ENCODE measurements at places on chromosomes 3 and 15.

DNA sequence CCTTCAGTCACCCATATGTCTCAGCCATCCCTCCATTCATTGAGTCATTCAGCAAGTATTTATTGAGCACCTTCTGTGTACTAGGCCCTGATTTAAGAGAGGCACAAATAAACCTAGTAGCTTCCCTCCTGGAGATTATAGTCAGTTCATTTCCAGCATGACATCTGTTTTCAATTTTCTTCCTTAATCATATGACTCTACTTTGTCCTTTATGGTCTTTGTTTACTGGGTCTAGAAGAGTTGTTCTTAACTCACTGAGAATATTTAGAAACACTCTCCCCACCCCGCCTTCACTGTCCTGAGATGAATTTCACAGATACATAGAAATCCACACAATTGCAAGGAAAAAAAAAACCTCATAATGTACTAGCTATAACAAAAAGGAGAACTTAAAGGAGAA lies 44.8 kb upstream of the ADAMTS9 start:
- no peak for DNase-seq

DNA sequence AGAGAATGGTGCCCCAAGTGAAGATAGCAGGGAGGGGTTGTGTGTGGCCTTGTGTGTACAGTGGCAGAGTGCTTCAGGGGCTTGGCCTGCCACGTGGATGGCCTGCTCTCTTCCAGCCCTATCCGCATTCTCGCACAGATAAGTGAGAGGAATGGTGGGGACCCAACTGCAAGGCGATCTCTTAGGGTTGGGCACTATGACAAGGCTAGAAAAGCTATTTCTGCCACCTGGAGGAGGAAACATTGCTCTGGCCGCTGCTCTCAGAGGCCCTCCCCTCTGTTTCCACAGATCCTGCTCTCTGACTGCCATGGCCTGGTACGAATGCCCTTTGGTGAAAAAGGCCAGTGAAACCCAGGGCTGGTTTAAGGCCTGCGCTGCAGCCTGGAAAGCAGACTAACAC lies 20.6 kb downstream of the EEFSEC start:
- no peak for DNase-seq

DNA sequence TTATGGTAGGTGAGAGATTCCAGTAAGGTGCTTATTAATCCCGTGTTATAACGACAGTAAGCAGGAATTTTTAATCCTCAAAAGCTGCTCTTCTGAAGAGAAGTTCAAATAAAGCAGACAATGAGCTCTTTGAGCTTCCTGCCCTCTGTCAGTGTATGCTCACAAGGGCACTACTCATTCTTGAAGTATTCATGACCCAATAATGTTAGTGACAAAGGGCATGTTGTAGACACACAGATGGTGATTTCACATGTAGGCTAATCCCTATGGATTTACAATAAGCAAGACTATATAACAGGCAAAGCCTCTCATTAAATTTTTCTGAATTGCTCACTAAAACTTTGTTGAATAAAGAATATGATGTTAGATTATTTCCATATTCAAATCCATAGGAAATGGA lies 578.6 kb downstream of the RSL24D1 start:
- peak; percentile 38 for DNase-seq

GRCh38 chr3:33428734-33429133 lies 11.5 kb downstream of the UBP1 start:
- DNase-seq: no peak

- DNase-seq: no peak
Observed at GRCh38 chr15:33438396-33438795, 127.6 kb downstream of the RYR3 start.

GRCh38 chr3:171979081-171979480 lies 60.3 kb upstream of the FNDC3B start:
- no peak for DNase-seq

- no peak for DNase-seq
Observed at GRCh38 chr15:52683580-52683979, 4.4 kb upstream of the ATOSA start.

GRCh38 chr3:100902572-100902971 lies 90.6 kb downstream of the ABI3BP start:
- no peak for DNase-seq

DNA sequence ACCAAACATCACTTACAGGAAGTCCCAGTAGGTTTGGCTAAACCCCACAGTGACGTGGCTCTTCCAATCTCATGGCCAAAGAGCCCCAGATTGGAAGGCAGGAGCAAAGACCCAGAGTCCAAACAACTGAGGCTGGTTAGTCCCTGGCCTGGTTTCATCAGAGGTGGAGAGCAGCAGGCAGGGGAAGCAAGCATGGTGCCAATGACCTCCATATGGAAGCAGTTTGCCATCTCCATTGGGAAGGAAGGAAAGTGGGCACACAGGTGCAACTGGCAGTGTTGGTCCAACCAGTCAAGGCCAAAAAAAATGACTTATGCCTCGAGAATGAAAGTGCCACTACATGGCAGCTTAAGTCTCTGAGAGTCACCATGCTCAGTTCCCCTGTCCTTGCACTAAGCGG lies 175.9 kb downstream of the NTRK3 start:
- no peak for DNase-seq

- DNase-seq: no peak
Observed at GRCh38 chr3:195003893-195004289, 267.1 kb downstream of the XXYLT1 start.

GRCh38 chr3:139434764-139435307 lies 41.5 kb downstream of the RBP2 start:
- no peak for DNase-seq

- DNase-seq: no peak
Observed at GRCh38 chr3:112339609-112340008, 6.7 kb downstream of the CD200 start.

DNA sequence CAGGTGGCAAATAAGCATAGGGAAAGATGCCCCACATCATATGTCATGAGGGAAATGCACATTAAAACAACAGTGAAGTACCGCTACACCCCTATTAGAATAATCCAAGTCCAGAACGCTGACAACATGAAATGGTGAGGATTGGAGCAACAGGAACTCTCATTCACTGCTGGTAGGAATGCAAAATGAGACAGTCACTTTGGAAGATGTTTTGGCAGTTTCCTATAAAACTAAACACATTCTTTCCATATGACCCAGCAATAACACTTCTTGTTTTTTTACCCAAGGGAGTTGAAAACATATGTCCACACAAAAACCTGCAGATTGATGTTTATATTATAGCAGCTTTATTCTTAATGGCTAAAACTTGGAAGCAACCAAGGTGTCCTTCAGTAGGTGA lies 116.4 kb upstream of the TOPAZ1 start:
- DNase-seq: no peak

DNA sequence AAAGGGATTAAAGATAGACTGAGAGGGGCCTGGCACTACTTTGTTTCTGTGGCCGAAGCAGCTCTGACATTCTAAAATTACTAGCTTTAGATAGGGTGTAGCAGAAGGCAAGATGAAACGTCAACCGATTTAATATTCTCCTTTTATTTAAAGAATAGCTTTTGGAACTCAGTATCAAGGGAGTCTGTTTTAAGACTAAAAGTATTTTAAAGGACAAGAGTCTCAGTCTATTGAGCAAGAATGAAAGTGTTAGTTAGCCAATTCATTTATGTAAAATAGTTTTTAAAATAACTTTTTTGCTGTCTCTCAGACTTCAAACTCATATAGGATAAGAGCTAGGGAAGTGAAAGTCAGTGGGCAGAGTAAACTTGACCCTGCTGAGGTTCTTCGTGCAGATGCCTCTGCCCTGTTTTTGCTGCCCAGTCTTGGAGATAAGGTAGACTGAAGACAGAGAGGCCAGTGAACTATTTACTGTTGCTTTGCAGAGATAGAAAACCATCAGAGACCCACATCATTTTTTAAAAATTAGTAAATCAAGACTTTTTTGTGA lies 1090.9 kb downstream of the ROBO2 start:
- no peak for DNase-seq

GRCh38 chr3:99388780-99389179 lies 249.6 kb upstream of the COL8A1 start:
- no peak for DNase-seq

DNA sequence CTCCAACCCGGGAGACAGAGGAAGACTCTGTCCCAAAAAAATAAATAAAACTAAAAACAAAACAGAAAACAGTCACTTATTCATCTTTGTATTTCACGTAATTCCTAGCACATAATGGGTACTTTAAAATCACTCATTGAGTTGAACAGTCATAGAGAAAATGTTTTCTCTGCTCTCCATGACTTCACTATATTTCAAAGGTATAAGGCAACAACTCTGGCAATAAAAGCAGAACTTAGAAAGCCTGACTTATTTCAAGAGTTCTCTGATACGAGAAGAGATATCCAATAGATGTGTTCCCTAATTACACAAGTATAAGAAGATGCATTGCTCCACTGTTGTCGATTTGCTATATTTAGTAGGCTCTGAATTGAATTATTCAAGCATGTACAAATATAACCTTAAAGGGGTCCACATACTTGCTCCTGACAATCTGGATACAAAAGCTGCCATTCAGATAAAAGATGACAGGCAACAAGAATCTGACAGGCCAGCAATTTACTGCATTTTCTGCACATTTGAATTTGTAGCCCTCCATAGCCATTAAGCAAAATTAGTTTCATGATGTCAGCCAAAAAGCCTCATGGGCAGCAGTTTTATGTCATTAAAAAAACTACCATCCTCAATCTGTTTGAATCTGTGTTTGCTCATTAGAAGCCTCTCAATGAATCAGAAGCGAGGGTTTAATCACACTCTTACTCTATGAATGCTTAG lies 47.9 kb downstream of the PEAK1 start:
- DNase-seq: no peak

DNA sequence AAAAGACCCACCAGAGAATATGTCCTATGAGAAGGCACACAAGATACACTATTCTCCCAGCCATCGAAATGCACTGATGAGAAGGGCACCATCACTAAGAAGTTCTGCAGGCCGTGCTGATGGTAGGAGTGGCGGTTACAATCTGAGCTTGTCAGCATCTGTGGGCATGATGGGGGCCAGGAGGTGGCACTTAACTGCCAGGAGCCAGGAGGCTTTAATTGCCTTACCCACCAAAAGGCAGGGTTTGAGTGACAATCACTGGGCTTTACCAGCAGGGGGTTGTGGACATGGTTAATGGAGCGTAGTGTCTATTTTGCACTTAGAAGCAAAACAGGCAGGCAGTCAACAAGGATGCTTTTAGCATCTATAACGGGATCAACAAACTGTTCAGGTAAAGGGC lies 16.0 kb upstream of the SQOR start:
- DNase-seq: peak; percentile 66

DNA sequence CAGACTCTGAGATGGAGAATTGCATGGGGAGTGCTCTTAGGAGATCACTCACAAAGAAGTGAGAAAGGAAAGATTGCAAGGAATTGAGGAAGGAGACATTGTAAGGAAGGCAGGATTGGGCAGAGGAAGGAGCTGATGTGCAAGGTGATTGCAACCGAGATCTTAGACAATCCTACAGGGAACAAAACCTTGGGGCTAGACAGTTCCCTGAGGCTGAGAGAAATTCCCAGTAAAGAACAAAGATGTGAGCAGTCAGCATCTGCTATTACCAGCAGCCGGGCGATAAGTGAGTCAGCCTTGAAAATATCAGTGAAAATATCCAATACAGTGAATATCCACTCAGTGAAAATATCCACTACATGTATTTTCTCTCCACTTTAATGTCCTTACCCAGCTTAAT lies 143.6 kb upstream of the TBC1D5 start:
- DNase-seq: no peak

GRCh38 chr3:42745776-42746454 lies 27.1 kb downstream of the CCDC13 start:
- DNase-seq: no peak

- no peak for DNase-seq
Observed at GRCh38 chr3:45844616-45845015, 2.7 kb upstream of the LZTFL1 start.

GRCh38 chr15:90030376-90030775 lies 29.3 kb downstream of the ZNF710 start:
- DNase-seq: no peak

GRCh38 chr3:49610666-49611280 lies 56.5 kb downstream of the BSN start:
- no peak for DNase-seq

GRCh38 chr3:191328962-191329653 lies at the start of gene CCDC50:
CCDC50 (plus strand) TSS chr3:191329394; CDS start chr3:191329675, 281 bp downstream.
- DNase-seq: peak; percentile 62

DNA sequence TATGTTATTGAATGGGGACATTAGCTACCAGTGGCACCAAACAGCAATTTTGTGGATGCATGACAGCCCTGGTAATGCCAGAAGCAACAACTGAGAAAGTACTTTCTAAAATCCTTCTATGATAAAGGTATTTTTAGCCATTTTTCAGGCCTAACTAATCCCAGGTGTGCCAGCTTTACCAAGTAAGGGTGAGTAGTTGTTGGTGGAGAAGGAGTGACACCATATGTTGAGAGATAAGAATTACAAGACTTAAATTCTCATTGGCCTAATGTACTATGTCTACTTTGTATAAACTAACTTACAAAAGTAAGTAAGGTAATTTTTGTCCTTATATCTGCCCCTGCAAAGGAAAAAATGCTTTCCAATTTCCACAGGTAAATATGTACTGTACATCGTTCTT lies 4.1 kb upstream of the COX17 start:
- no peak for DNase-seq

GRCh38 chr3:196661400-196661799 lies 21.9 kb downstream of the NRROS start:
- DNase-seq: no peak

- no peak for DNase-seq
Observed at GRCh38 chr3:190780524-190780923, 82.0 kb downstream of the GMNC start.

Measured in NCI-H524 treated with DMSO at 0.1 percent for 48 hours (cell line).